ENCODE measurements at places on chromosomes 3 and 15. TPM values are rescaled to one million over a fixed set of nuclear protein-coding genes. Genes with fewer than 3 reads are reported as not detected.

The TMEM207 gene
- polyA plus RNA-seq, result not detected

The FAM107A gene
- 0.16 TPM for polyA plus RNA-seq

The GOLGA8G gene
- polyA plus RNA-seq, result not detected

The PLIN1 gene
- polyA plus RNA-seq, result 0.08 TPM

The CDC25A gene
- polyA plus RNA-seq, result 9.8 TPM

The OR5K2 gene
- not detected for polyA plus RNA-seq
